ENCODE measurements at places on chromosomes 6 and 20.

DNA sequence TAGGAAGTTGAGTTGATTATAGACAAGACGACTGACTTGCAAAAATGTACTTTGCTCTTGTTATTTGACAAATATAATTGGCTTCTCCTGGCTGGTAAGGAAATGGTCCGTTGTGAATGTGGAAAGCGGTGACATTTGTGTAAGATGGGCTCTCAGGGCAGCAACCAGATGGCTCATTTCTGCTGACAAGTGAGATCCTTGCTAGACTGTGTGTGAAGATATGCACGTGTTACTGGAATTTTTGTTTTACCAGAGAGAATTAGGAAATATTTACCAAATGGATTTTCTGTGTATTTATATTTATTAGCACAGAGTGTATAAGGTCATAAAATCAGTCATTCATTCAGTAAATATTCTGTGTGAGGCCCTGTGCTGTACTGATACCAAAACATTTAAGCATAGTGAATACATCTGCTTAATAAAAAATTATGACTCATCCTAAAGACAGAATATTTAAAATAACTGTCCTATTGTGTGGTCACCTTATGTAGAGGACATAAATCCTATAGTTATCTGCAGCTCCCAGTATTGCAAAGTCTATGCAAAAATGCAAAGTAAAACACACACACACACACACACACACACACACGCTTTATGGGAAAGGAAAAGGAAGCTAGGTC, 109.9 kb upstream of the ASF1A start:
- DNase-seq: no peak

- DNase-seq: no peak
Observed at GRCh38 chr6:54827010-54827409, 19.6 kb upstream of the FAM83B start.

- DNase-seq: no peak
Observed at GRCh38 chr20:5160882-5161281, 34.1 kb downstream of the CDS2 start.

DNA sequence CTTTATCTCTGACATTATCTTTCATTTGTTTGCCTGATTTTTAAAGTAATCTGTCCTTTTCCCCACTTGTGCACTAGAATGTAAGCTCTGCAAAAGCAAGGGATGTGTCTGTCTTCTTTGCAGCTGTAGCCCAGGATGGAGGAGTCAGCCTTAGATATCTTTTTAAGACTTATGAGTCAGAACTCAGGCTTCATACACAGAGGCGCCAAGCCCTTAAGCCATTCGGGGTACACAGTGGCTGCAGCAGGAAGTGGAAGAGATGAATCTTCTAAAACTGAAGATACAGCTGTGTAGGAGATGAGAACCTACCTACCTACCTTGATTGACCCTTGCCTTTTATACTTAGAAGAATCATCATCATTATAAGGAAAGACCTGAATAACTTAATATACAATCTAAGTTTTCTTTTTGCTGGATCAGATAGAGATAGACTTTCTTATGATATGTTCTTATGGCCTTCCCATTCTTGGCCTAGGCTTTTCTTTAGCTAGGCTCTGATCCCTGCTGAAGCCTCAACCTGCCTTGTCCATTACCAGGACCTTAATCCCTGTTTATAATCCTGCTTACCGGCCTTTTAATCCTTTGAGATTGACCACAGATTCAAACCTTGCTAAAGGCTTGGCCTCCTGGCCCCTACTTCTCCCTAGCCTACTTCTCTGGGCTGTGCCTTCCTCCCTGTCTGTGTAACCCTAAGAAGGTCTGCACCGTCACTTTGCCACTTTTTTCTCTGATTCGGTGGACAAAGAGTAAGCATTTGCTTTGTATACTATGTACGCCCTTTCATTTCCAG, 304.5 kb downstream of the PRL start:
- DNase-seq: peak; percentile 19

DNA sequence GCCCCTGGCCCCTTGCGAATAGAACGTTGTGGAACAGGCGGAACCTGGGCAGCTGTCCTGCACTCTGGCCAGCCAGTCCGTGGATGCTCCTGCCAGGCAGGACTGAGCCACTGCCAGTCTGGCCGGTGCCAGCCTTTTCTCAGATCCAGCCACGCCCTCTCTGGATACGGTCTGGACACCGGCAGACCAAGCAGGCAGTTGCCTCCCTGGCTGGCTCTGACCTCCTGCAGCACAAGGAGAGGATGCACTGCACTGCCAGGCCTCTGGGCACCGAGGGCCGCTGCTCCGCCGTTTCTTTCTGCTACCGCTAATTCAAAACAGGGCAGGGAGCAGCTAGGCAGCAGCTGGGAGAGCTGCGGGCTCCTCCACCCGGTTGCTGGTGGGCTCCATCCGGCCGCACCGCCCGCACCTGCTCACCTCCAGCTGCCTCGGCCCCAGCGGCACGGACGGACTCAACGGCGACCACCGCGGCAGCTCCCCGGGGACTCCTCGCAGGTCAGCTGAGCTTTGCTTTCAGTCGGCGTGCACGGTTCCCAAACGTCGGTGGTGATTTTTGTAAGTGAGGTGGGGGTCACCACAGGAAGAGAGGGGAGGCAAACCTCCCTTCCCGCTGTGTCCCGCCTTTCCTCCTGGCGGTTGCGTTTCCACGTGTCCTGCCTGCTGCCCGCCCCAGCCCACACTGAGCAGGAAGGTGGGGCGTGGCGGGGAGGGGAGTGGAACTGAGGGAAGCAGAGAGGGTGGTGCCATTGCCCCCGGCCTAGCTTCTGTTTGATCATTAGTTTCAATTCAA, 30.3 kb upstream of the AFDN start:
- DNase-seq: no peak
